NCI-H1694 treated with DMSO at 0.1 percent for 48 hours (cell line): ENCODE measurements at places on chromosomes 7 and 10.

- no peak for DNase-seq
These were observed 5.8 kb upstream of the CYP2C18 start for GRCh38 chr10:94677691-94678090.

DNA sequence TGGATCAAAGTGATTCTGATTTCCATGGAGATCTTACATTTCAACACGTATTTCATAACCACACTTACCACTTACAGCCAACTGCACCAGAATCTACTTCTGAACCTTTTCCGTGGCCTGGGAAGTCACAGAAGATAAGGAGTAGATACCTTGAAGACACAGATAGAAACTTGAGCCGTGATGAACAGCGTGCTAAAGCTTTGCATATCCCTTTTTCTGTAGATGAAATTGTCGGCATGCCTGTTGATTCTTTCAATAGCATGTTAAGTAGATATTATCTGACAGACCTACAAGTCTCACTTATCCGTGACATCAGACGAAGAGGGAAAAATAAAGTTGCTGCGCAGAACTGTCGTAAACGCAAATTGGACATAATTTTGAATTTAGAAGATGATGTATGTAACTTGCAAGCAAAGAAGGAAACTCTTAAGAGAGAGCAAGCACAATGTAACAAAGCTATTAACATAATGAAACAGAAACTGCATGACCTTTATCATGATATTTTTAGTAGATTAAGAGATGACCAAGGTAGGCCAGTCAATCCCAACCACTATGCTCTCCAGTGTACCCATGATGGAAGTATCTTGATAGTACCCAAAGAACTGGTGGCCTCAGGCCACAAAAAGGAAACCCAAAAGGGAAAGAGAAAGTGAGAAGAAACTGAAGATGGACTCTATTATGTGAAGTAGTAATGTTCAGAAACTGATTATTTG is 15.3 kb downstream of the HNRNPA2B1 start:
- no peak for DNase-seq

- no peak for DNase-seq
These were observed 148.8 kb downstream of the CHCHD3 start for GRCh38 chr7:132933072-132933458.

DNA sequence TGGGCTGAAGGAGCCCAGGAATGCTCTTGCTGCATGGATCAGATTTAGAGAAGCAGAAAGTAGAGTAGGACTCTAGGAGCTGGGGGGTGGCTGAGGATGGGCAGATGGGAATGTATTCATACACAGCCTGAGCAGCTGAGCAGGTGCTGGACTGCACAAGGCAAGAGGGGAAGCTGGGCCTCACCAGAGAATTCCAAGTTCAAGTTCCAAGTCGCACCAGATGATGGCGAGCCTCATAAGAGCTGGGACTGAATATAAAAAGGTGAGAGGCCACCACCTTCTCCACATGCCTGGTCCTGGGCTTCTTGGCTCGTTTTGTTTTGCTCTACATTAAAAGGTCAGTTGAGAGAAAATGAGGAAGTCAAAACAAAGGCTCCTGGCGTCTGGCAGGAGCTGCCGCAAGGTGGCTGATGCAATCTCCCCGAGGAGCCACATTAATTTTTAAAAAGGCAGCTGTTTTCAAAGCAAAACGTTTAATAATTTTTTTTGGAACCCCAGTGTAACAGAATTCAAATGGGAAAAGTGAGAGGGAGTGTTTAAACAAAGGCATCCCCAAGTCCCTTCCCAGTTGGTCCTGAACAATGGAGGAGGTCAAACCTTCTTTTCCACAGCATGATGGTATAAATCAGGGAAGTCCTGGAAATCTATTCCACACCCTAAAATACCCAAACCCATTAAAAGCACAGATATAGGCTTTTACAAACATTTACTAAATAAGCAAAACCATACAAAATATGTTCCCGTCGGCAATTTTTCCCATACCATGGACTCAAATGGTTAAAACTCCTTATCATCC is 9.5 kb downstream of the CYREN start:
- no peak for DNase-seq

- no peak for DNase-seq
These were observed 188.7 kb downstream of the ADARB2 start for GRCh38 chr10:1548596-1548995.

DNA sequence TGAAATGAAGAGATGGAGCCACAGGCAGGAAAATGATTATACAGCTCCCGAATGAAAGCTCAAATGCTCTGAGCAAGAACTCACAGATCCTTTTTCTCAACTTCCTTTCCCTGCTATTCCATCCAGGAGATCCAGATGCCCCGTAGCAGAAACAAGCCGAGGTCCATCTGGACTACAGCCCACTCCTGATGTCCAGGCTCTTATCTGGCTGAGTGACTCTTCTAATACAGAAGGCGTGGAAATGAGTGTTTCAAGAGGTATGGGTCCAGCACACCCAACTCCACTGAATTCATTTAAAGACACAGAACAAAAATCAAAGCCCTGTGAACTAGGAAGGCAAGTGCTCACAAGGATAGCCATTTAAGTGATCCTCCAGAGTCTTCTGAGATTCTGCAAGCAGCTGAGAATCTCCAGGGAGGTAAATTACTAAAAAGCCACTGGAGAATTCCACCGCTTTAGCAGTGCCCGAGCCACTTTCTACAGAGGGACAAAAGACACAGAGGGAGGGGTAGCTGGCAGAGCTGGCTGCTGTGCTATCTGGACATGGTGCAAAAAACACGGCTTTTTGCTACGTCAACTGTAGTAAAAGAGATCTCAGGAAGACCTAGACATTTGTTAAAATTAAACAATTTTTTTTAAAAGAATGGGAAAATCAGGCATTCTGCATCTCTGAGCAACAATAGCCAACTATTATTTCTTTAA is 24.5 kb downstream of the FAM171A1 start:
- no peak for DNase-seq

- no peak for DNase-seq
These were observed 28.6 kb upstream of the ADGRA1 start for GRCh38 chr10:133059093-133059470.

- DNase-seq: no peak
These were observed 452.6 kb downstream of the SUGCT start for GRCh38 chr7:40587419-40587818.

DNA sequence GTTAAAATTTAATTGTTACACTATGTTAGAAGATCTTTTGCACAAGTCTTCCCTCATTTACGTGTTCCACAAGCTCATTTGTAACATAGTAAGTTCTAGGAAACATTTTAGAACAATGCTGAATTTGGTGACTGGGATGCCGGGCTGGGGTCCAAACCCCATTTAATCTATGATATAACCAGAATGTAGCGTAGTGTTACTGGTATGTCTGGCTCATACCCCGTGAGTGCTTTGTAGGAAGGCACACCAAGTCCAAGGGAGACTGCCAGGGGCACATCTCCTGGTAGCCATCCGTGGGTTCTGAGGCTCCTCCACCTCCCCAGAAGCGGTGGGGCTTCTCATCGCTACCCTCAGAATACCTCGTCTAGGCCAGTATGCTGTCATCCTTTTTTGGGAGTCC is 21.3 kb upstream of the TMEM236 start:
- DNase-seq: no peak

DNA sequence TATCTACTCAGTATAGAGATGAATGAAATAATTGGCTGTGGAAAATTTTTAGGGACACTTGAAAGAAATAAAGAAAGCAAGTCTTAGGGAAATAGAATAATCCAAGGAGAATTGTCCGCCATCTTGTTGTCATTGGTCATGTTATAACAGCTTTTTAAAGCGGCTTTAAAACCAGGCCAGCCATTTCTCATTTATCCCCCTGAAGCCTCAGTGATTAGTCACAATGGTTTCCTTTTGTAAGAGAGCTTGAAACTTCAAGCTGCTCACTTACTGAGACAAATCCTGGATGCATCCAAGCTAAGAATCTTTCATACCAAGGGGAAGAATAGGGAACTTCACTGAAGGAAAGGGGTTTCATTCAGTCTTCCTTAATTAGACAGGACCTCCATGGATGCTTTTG is 67.9 kb downstream of the SGCE start:
- DNase-seq: no peak

GRCh38 chr10:12501841-12502525 is 152.6 kb downstream of the CAMK1D start:
- DNase-seq: no peak
